ENCODE measurements at places on chromosomes 2 and 18.

GRCh38 chr2:182521453-182522404 lies 94.9 kb upstream of the PDE1A start:
- no peak for DNase-seq

GRCh38 chr2:109591206-109591605 lies 22.6 kb downstream of the SEPTIN10 start:
- DNase-seq = no peak

- DNase-seq = no peak
These were observed 11.3 kb downstream of the VPS54 start for GRCh38 chr2:64007924-64008323.

GRCh38 chr2:143726151-143726845 lies 597.1 kb downstream of the ARHGAP15 start:
- DNase-seq = no peak

GRCh38 chr2:26845021-26845420 lies 2.9 kb upstream of the DPYSL5 start:
- DNase-seq = no peak

DNA sequence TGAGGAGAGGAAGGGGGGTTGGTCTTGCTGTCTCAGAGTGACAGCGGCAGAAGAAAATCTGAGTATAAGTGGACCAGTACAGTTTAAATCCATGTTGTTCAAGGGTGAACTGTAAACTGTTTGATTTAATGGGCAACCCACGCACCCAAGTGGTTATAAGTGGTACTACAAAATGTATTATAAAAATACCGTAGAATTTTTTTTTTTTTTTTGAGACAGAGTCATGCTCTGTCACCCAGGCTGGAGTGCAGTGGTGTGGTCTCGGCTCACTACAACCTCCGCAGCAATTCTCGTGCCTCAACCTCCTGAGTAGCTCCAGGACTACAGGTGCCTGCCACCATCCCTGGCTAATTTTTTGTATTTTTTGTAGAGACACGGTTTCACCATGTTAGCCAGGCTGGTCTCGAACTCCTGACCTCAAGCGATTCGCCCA lies 2.1 kb upstream of the CHCHD5 start:
- no peak for DNase-seq

DNA sequence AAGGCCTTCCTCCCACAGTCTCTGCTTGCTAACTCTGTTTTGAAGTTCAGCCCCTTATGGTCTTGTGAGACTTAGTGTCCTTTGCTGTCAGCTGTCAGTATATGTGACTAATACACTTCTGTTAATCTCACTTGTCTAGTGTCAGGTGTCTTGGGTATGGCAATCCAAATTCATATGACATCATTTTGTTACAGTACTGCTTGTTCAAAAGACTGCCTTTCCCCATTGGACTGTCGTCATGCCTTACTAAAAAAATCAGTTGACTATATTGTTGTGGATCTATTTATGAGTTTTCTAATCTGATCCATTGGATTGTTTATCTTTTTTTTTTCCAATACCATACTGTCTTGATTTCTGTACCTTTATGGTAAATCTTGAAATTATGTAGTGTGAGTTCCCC lies 611.4 kb upstream of the HS6ST1 start:
- DNase-seq = no peak
